KBM-7 (cell line): ENCODE measurements at places on chromosomes 7 and 10.

GRCh38 chr7:140168816-140169215, 8.0 kb downstream of the KDM7A start:
- DNase-seq = no peak

- DNase-seq = peak; percentile 35
These were observed 59.7 kb upstream of the RAB11FIP2 start for GRCh38 chr10:118106426-118106825.

- no peak for DNase-seq
These were observed 85.6 kb upstream of the PDCD4 start for GRCh38 chr10:110786172-110786571.

DNA sequence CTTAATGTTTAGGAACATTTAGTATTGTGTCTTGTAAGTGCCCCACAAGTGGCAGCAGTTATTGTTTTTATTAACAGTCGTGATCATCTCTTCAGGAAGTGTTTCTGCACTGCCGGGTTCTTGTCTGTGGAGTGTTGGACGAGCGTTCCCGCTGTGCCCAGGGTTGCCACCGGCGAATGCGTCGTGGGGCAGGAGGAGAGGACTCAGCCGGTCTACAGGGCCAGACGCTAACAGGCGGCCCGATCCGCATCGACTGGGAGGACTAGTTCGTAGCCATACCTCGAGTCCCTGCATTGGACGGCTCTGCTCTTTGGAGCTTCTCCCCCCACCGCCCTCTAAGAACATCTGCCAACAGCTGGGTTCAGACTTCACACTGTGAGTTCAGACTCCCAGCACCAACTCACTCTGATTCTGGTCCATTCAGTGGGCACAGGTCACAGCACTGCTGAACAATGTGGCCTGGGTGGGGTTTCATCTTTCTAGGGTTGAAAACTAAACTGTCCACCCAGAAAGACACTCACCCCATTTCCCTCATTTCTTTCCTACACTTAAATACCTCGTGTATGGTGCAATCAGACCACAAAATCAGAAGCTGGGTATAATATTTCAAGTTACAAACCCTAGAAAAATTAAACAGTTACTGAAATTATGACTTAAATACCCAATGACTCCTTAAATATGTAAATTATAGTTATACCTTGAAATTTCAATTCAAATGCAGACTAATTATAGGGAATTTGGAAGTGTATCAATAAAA, 22.2 kb downstream of the PLA2G12B start:
- no peak for DNase-seq

DNA sequence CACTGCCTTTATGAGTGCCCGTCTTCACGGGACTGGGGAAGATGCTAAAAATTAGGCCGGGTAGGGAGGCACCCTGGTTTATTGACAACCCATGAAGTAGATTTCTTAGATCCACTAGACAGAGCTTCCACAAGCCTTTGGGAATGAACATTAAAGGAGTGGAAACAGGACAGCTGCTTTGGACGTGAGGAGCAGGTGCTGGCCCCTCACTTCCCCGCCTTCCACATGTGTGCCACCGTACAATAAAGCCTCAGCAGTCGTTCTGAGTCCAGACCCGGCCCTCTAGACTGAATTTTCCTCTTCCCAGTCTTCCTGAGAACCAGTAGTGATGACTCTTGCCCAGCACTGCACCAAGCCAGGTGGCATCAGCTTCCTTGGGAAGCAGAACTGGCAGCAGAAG, 282.4 kb downstream of the CELF2 start:
- no peak for DNase-seq

DNA sequence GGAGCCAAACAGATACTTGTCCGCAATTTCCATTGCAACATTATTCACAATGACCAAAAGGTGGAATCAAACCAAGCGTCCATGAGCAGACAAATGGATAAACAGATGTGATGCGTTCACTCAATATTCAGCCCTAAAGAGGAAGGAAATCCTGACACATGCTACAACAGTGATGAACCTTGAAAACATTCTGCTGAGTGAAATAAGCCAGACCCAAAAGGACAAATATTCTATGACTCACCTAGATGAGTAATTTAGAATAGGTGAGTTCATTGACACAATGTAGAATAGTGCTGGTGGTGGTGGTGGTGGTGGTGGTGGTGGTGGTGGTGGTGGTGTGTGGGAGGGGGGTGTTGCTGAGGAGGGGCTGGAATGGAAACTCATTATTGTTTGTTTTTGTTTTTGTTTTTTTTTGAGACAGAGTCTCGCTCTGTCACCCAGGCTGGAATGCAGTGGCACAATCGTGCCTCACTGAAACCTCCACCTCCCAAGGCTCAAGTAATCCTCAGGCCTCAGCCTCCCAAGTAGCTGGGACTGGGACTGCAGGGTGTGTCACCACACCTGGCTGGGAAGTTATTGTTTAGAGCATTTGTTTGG, 28.6 kb downstream of the SMKR1 start:
- DNase-seq = no peak

DNA sequence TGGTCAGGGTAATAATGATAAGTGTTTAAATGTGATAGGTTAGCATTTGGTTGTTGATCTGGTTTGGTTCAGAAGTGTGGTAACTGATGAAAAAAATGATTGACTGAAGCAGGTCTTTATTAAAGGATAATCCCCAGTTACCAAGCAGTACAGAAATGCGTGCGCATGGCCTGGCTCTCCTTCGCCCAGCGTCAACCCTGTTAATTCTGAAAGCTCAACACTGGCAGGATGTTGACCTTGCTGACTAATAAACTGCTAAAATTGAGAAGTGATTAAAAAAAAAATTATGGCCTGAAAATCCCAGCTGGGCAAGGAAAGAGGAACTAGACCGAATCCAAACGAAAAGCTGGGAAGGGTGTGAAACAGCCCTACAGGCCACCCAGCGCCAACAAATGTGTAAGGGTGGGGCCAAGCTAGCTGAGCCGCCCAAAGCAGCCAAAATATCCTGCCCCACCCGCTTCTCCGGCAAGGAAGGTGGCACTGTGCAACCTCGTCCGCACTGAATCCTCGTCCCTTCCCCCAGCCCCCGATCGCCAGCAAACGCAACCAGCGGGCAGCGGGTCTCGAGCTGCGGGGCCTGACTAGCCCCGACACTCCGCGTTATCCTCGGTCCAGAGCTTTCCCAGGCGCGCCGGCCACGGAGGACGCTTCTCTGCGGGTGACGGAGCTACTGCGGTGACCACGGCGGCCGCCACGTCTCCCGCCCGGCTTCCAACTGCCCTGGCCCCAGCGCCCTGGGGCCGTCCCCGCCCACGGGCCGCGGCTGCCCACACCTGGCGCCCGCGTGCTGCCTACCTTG, 561 bp downstream of the SHTN1 start:
- peak; percentile 80 for DNase-seq

DNA sequence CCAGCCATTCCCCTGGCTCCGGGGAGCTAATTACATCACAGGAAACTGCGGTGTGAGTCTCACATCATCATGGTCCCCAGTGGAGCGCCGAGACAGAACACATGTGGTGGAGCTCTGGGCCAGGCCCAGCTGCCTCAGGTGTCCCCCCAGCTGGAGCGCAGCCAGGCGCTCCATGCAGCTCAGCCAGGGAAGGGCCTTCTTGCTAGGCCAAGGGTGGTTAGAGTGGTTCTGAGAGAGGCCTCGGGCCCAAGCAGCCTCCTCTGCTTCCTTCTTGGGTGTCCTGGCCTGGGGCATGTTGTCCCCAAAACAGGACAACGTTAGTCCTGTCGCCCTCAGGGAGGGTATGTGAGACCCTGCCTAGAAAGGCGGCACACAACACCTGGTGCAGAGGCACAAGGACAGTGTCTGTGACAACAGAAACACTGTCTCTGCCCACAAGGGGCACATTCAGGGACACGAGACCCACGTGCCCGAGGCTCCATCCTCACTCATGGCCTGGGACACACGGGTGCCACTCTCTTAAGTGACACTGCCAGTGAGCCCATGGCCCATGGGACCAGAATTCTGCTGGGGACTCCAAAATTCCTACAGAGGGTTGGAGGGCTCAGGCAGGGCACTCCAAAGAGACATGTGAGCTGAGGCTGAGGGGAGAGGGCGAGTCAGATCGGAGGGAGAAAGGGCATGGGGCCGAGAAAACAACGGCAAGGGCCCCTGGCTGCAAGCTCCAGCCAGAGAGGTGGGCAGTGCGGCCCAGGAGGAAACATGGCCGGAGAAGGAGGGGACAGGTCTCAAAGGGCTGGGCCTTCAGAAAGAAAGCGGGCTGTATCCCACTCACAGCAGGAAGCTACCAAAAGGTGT, 37.0 kb upstream of the RET start:
- no peak for DNase-seq

DNA sequence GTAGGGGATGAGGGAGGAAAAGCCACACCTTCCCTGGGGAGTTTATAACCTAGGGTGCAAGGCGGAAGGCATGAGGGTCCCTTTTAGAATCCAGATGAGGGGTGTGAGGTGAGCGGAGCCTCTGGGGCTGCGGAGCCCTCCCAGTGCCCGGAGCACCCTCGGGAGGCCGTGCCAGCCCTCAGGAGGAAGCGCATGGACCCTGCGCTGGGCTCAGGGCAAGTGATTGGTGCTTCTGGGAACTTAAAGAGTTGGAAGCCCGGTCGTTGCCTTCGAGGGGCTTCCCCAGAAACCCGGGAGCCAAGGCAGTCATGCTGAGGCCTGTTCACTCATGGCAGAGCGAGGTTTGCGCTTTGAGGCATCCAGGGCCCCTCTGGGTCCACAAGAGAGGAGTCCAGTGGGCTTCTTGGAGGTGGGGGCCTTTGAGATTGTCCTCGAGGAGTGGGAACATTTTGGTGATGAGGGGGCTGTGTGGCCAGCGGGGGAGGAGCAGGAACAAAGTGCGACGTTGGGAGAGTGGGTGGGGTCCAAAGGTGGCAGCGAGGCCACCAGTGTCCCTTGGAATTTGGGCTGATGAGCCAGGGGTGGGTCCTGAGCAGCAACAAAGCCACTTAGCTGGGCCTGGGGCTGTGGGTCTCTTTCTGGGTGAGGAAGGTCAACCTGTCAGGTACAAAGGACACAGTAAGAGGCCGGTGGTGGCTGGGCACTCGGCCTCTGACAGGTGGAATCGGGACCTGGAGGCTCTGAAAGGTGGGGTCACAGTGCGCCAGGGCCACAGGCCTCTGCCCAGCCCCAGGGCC, 79.9 kb downstream of the MKI67 start:
- DNase-seq = no peak

DNA sequence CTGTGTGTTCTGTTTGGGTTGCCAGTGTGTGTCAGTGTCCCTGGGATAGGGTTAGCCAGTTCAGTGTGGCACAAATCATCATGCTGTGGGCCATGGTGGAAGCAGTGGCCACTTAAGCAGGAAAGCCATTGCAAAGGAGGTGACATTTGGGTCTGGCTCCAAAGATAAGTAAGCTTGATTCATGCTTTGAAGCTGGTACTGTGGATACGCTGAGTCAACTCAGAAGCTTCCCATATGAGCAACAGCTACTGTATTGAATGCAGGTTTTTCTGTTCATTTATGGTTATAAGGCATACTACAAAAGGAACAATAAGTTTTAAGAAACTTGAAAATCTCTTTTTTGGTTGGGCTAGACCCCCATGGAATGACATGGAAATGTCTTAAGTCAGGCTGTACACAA, 143.1 kb downstream of the BMPER start:
- DNase-seq = no peak

- no peak for DNase-seq
These were observed 65.6 kb downstream of the FOXI2 start for GRCh38 chr10:127802531-127803095.
